ENCODE measurements at places on chromosomes 2 and 18.

- DNase-seq = no peak
Measured at GRCh38 chr2:233503947-233504637, 62.5 kb downstream of the USP40 start.

DNA sequence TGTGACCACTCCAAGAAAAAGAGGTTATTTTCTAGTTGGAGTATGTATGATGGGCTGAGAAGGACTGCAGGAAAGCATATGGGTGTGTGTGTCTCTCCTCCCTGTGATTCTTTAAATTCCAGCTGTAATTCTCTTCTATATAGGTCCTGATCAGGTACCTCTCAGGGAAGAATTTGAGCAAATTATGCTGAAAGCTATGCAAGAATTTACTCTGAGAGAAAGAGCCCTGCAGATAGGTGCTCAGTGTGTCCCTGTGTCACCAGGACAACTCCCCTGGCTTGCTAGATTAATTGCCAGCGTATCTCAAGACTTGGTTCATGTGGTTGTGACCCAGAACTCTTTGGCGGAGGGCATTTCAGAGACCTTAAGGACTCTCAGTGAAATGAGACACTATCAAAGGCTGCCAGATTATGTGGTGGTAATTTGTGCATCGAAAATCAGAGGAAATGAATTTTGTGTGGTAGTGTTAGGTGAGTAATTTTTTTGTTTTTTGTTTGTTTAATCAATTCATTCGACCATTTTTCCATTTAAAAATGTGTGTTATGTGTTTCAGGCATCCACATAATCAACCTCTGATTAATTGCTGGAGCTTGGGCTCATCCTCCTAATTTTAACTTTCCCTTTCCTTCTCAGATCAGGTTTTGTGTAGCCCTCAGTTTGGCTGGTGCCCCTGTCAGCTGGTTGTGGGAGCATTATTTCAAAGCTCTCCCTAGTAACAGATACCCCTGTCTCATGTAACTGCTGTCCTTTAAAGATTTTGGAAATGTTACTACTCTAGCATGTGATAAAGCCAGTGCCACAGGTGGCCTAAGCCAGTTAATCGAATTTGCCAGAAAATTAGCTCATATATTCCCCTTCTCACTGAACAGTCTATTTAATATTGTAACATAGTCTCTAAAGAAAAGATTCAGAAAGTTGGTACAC is 150.9 kb downstream of the ESCO1 start:
- DNase-seq = no peak

DNA sequence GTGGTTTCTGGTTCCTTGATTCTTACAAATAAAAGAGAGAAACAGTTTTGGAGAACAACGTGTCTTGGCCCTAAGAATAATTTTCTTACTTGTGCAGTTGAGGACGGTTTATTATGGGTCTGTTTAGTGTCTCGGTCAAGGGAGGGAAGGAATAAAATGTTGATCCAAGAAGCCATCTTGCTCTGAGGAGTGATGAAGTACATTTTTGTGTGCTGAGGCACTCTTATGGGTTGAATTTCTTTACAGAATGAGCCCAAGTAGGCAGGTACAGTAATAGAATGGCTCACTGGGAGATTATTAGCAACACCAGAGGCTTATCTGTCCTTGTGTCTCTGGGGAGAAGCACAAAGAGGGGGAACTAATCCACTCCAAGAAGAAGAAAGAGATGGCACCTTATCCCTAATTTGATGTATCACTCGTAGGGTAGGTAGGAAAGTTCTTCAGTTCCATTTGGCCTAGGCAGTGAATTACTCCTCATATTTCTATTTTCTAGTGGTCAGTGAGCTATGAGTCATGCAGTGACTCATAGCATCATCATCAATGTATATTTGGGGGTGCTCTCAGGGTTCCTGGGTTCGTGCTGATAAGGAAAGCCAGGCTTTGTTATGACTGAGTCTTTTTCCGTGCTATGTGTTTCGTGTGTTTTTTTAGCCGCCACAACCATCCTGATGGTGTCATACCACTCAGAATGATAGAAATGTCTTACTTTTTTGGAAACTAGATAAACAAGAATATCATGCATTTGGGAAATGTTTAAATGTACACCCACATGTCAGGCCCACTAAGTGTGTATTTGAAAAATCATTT is 250.1 kb upstream of the CTAGE1 start:
- no peak for DNase-seq

- no peak for DNase-seq
Measured at GRCh38 chr2:26555246-26556133, 77.6 kb upstream of the OTOF start.

DNA sequence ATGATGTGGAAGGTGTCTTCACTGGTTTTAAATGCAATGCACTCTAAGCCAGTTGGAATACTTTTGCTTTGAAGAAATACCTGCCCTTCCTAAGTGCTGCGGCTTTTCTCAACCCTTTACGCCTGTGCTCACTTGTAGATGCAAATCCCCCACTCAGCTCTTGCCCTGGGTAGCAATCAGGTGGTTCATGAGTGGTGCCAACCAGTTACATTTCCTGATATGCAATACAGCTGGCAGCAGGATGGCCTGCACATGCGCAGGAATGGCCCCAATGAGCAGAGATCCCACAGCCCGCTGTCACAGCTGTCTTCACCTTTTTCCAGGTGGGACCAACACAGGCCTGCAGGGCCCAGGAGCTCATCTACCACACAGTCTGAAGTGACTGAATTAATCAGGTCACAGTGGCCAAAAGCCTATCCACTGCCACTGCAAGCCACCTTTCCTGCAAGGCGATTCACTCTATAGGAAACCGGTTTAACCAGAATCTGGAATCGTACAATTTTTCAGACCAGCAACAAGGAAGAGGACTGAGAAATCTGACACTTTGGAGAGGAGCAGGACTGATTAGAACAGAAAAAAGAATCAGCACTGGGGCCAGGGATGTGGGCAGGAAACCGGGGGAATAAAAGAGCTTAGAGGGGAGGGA is 247.8 kb downstream of the MYT1L start:
- no peak for DNase-seq

All from activated T-cell treated with anti-CD3 and anti-CD28 coated beads for 1 hour (primary cell).